ENCODE measurements at places on chromosomes 1 and 21.

GRCh38 chr1:207414606-207415108 lies 39.5 kb upstream of the CR2 start:
- peak; percentile 71 for DNase-seq

- no peak for DNase-seq
Measured at GRCh38 chr1:82273816-82274215, 473.1 kb downstream of the ADGRL2 start.

GRCh38 chr1:153626904-153627714 lies at the start of gene S100A13:
S100A13 (minus strand) TSS chr1:153627505; CDS start chr1:153626472, 1,033 bp downstream.
- peak; percentile 46 for DNase-seq

- DNase-seq, result no peak
Measured at GRCh38 chr1:8152731-8153702, 126.9 kb upstream of the ERRFI1 start.

- DNase-seq, result no peak
Measured at GRCh38 chr21:37711286-37711829, 204.9 kb downstream of the KCNJ6 start.
